ENCODE measurements at places on chromosomes 16 and 17. TPM values are rescaled to one million over a fixed set of nuclear protein-coding genes. Genes with fewer than 3 reads are reported as not detected.

- peak; percentile 31 for DNase-seq
Observed at GRCh38 chr17:11144358-11145233, 96.4 kb upstream of the SHISA6 start.

DNA sequence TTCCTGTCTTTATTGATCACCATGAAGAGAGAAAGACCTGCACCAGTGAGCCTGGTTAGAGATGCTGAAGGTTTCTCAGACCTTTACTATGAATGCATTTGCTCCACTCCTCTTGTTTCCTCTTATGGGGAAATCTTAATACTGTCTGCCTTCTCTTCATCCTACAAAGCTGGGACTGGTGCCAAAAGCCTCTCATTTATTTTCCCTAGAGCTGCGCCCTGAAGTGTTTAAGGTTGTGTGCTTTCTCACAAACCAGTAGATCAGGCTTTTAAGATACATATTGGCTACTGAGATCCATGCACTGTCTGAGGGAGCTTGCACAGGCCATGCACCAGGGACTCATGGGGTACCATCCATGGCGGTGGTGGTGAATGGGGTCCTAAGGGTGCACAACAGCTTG is 286.1 kb upstream of the PMFBP1 start:
- no peak for DNase-seq

DNA sequence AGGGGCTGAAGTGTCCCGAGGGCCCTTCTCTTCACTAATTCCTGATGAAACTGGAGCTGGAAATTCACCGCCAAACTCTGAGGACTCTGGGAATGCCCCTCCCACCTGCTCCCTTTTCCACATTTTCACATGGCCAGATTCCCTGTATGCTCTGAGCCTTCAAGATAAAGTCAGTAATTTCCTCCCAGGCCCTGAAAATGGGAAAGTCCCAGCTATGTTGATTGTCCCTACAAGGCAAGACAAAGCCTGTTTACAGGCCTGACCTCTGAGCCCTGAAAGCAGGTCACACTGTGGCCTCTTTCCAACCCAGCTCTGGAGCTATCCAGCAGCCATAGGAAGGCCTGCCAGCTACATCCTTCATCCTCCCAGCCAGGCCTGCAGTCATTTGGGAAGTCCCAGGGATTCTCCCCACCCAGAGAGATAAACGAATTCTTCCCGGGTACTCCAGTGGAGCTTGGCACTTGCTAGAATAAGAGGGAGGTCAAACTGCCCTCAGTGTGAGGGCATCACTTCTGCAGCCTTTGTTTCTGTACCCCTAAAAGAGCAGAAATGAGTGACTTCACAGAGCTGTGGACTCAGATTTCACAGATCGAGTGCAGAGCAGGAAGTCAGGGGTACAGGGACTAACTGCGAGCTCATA is 19.6 kb upstream of the CCL2 start:
- DNase-seq = peak; percentile 80

- DNase-seq = no peak
Observed at GRCh38 chr17:74904687-74905409, 11.4 kb upstream of the FADS6 start.

DNA sequence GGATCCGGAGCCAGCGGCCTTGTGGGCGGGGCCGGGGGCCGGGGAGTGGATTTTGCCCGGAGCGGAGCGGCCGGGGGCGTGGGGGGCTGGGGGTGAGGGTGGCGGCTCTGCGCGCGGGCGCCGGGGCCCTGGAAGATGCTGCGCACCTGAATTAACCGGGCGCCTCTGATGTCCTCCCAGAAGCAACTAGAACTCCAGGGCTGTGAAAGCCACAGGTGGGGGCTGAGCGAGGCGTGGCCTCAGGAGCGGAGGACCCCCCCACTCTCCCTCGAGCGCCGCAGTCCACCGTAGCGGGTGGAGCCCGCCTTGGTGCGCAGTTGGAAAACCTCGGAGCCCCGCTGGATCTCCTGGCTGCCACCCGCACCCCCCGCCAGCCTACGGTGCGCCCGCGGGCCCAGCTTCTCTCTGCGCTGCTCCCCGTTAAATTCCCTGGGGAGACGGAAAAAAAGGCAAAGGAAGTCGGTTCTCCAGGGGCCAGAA is 549 bp downstream of the SLC26A11 start:
- no peak for DNase-seq

GRCh38 chr16:23535901-23536300 is 21.2 kb downstream of the EARS2 start:
- DNase-seq = no peak

Gene FBXL16
- 1.0 TPM for total RNA-seq

DNA sequence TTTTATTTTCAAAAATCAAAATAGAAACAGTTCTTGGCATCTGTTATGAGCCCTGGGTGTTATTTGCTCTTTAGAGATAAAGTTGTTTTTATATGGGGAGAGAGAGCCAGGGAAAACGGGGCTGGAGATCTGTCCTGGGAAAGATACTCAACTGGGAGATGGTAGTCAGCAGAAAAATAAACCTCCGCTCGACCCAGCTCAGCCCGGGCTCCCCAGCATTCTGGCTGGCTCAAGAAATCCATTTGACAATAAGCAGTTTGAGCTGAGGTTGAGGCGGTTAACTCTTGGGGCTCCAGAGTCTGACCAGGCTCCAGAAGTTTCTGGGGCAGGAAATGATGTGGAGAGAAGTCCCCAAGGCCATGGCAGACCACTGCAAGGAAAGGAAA is 151.9 kb downstream of the IRX5 start:
- no peak for DNase-seq

- DNase-seq = no peak
Observed at GRCh38 chr17:44767493-44767892, 8.7 kb downstream of the ADAM11 start.

Gene CLEC10A
- 13.4 TPM for total RNA-seq

GRCh38 chr16:89906140-89907025 is 12.3 kb upstream of the MC1R start:
- no peak for DNase-seq

Data from left cardiac atrium (tissue), 4 donors.